T-helper 2 cell (primary cell): ENCODE measurements at places on chromosomes 5 and 9.

DNA sequence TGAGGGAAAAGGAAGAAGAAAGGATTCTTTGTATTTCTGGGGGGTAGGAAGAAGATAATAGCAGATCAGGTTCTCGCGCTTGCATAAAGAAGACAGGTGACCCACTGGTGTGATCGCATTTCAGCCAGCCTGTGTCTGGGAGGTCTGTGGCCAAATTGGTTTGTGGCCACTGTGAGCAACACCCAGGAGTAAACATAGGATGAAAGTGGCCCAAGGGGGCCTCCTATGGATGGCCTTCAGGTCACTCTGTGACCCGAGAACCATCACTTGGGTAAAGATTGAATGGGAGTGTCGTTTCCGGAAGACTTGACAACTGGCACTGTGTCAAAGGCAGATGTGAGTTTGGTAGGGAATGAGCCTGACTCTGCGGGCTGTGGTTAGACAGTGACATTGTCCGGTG is 34.2 kb downstream of the RAI14 start:
- no peak for DNase-seq

GRCh38 chr5:32612134-32612888 is 27.0 kb downstream of the SUB1 start:
- no peak for DNase-seq

DNA sequence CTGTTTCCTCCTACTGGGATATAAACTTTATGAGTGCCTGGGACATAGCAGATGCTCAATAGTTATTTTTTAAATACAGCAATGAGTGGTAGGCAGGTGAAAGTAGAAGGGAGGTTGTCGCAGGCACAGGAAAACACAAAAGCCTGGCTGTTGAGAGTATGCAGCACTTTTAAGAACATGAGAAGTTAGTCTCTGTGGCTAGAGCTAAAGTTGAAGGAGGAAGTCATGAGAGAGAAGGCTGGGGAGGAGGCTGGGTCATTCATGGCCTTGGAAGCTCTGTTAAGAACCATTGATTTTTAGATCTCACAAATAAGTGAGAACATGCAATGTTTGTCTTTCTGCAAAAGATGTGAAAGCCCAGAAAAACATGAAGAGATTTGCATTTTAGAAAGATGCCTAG is 126.7 kb downstream of the PRKACG start:
- DNase-seq = no peak

DNA sequence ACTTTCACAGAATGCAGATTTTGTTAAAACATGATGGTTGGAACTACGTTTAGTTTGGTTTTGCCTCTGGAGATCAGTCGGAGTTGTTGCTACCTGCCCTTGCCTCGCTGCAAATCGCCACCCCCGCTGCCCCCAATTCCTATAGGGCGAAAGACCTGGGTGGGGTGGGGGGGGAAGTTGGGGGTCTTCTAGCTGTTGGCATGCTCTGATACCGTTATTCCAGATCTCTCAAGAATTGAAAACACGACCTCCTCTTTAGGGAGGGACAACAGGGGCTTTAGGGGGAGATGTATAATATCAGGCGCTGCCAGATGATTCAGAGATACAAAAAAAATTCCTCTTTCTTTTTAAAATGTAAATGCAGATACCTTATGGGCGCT is 36.4 kb upstream of the NFIB start:
- DNase-seq = no peak

GRCh38 chr5:82416512-82416911 is 138.4 kb upstream of the RPS23 start:
- no peak for DNase-seq

DNA sequence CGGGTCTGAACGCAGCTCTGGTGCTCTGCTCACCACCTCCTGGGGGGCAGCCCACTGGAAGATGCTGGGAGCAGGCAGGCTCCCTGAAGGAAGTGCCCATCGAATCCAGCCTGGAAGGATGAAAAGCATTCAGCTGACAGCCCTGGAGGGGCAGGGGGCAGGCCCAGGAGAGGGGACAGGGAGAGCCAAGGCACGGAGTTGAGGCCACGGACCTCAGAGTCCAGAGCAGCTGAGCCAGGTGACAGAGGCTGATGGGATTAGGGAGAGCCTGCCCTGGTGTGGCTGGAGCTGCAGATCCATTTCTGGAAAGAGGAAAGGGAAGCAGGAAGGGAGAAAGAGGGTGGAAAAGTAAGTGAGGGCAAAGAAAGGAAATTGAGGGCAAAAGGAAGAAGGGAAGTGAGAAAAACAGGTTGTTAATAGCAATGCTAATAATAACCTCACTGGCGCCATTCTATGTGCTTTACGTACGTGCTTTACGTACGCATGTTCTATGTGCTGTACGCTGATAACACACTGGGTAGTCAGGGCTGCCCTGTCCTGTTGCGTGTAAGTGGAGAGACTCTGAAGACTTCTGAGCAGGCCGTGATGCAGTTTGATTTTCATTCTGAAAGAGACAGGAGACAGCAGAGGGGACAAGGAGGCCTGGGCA is 52.6 kb downstream of the LMX1B start:
- DNase-seq = no peak

- DNase-seq = no peak
These were observed 133.6 kb downstream of the ATG10 start for GRCh38 chr5:82105457-82105856.

DNA sequence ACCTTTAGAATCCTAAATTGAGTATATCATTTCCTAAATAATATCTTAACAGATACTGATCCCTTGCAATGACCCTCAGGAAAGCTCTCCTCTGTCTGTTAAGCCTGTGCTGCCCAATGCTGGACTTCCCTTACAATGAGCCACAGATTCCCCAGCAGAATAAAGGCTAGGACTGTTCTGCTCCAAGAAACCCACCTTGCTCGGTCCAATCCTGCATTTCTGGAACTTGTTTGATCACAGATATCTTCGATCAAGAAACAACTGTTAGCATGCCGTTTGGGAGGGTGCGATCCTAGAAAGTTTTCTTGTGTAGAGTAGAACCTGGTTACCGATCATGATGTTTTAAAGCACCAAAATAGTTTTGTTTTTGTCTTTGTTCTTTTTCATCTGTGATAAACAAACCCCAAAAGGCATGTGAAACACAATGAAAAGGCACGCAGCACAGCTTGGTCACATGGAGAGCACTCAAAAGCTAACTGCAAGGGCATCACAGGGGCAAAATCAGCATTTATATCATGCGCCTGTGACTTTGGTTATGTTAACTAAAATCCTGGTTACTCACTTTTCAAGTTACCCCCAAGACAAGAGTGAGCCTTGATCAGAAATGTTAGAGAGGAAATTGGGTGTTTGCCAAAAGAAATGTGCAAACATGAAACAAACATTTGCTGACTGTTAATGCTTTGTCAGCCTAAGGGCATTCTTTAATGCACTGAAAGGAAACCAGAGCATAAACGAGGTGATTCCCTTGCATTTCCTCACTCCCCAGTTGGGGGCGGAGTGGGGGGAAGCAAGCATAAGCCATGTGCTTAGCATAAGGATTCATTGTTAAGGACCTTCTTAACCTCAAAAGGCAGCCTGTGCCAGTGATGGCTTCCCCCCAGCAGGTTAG is 61.9 kb upstream of the ADAMTS16 start:
- DNase-seq = no peak

DNA sequence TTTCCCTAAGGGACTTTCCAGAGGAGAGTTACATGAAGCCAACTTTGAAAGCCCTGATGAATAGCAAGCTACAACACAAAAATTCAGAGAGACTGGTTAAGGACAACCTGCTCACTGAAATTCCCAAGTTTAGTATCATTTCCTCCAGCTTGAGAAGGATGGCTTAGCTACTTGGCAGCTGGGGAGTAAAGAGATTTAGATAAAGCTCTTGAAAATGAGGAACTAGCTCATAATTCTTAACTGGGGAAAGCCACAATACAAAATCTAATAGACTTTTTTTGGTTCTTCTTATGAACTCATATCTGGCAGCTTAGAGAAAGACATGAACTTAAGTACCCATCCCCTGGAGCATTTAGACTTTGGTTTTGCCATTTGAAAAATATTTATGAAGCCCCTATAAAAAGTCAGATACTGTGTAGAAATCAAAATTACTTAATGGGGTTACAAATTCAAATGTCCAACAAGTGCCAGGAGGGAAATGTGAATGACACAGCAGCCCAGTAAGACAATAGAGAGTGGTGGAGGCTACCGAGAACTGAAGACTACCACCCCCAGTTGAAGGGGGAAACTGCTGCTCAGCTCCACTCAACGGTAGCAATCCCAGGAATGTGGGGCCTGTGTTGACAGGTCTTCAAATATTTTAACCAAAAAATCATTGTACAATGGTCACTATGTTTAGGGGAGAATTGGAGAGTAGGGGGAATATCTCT is 79.4 kb upstream of the ADRB2 start:
- no peak for DNase-seq

GRCh38 chr5:52015760-52016159 is 632.5 kb downstream of the ISL1 start:
- no peak for DNase-seq

- DNase-seq = no peak
These were observed 390.4 kb upstream of the KIF2A start for GRCh38 chr5:61915646-61916045.

DNA sequence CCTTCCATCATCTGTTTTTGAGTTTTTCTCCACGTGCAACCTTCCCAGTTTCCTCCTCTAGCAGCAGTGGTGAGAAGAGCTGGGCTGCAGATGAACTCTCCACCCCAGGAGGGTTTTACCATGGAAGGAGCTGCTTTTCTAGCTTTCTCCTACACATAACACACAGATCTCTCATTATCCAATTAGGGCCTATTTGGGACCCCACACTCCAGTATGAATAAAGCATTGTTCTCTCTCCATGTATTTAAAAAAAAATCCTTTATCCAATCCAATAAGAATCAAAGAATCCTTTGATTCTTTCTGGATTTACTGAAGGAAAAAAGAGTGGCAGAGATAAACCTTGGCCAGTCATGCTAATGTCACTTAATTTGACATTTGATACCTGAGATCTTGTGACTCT is 31.6 kb upstream of the NAA35 start:
- DNase-seq = no peak

- no peak for DNase-seq
These were observed 58.0 kb upstream of the COL15A1 start for GRCh38 chr9:98885575-98886295.

- no peak for DNase-seq
These were observed 205.5 kb downstream of the NPR3 start for GRCh38 chr5:32916648-32917047.

DNA sequence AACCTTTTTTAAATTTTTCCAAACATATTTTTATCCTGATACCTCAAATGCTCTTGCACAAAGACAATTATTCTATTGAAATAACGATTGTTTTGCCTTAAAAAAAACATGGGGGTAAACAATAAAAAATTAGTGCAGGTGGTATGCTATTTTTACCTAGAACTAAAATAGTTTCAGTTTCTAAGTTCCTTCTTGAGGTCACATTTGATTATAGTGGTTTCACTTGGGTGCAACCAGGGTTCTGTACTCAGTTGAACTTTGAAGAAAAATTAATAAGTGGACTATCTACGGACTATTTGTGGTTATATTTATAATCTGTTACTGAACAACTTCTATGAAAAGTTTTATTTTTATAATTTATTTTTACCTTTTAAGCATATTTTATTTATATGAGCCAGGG is 387.1 kb upstream of the IZUMO3 start:
- no peak for DNase-seq

GRCh38 chr5:160047423-160047822 is 38.5 kb downstream of the TTC1 start:
- DNase-seq = no peak

- no peak for DNase-seq
These were observed 50.4 kb upstream of the RNF130 start for GRCh38 chr5:180121826-180122413.

DNA sequence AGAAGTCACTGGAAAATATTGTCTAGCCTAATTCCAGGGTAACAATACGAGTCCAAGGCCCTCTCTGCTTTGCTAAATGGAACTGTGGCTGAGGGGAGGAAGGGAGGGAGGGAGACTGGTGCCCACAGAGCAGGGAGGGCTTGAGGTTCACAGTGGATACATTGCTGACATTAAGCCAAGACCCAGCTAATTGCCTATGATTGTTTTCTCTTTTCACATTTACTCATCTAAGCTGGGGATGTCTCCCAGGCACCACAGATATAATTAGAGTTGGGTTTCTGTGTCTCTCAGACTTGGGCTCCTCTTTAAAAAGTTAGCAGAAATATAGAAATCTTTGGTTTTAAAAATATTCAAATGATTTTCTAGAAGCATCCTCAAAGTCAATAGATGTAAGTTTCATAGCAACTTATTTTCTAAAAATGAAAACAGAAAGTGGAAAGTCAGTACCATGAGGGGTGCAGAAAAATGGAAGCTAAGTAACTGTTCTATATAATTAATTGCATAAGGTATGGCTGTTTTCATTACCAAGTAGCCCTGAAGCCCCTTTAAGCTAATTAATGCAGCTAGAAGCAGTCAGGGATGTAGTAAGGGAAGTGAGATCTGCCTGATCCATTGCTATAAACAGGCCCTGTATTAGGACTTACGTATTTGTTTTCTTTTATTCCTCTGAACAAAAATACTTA is 259.8 kb downstream of the NDUFS4 start:
- no peak for DNase-seq

GRCh38 chr5:16593013-16593412 is 23.8 kb downstream of the RETREG1 start:
- no peak for DNase-seq

DNA sequence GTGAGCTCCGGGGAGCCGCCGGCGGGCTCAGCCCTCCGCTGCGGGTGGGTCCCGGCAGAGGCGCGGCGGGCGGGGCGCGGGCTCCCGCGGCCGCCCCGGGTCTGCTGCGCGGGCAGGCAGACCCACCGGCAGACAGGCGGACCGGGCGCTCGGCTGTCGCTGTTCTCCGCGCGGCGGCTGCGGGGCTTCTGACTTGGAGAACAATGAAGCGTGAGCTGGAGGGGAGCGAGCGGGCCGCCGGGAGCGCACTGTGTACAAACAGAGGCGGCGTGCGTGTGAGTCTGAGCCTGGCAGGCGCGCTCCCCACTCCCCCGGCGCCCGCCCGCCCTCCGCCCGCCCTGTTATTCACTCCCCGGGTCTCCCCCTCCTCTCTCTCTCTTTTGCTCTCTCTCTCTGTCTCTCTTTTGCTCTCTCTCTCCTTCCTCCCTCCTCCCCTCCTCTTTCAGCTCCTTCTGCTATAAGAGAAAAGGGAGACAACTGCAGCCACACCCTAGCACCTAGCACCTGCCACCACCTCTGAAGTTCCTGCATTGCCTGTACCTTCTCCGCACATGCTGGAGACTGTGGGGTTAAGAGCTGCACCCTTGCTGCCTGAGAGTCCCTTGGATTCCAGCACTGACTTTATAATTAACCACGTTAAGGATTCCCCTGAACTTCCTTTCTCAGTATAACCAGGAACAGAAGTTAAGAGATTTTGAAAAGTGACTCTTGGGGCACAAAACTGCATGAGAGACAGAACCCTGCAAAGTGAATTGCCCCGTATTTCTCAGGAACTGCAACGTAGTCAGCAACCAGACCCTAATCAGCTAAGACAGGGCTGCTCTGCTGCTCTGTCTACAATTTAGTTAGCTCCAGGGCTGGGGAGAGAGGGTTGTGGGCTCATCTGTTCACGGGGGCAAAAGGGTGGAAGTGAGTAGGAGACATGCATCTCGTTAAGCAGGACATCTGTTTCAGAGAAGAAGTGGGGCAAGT is at the start of gene EDIL3:
Gene EDIL3, minus strand, starts transcription at position 277 of the 972 bp plus-strand sequence. CDS start 506 bp downstream, outside the sequence.
- DNase-seq = no peak

DNA sequence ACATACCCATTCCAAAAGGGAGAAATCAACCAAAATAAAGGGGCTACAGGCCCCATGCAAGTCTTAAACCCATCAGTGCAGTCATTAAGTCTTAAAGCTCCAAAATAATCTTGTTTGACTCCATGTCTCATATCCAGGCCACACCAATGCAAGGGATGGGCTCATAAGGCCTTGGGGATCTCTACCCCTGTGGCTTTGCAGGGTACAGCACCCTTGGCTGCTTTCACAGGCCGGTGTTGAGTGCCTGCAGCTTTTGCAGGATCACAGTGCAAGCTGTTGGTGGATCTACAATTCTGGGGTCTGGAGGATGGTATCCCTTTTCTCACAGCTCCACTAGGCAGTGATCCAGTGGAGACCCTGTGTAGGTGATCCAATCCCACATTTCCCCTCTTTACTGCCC is 5.0 kb upstream of the SPINK14 start:
- no peak for DNase-seq
